ENCODE measurements at places on chromosomes 5 and 9. TPM values are rescaled to one million over a fixed set of nuclear protein-coding genes. Genes with fewer than 3 reads are reported as not detected.

Gene SNCB
- not detected for total RNA-seq

Gene SLC27A6
- total RNA-seq = 0.61 TPM

Gene RAD23B
- 108 TPM for total RNA-seq

Gene ZNF300
- total RNA-seq = 4.1 TPM

GRCh38 chr5:51383131-51384121 is at the start of gene ISL1:
Gene ISL1 (plus strand): TSS chr5:51383448. CDS start chr5:51383672, 224 bp downstream.
- peak within 1 kb of the TSS; percentile 27 for H3K4me3 ChIP-seq
- peaks cover 100% of the 10 kb centered on the region for H3K27me3 ChIP-seq
- no peak within 1 kb of the TSS for H3K27ac ChIP-seq
- H3K4me1 ChIP-seq = peaks cover 7% of the 10 kb centered on the region
